ENCODE measurements at places on chromosomes 2 and 18. TPM values are rescaled to one million over a fixed set of nuclear protein-coding genes. Genes with fewer than 3 reads are reported as not detected.

MAL gene
- 15.8 TPM for total RNA-seq

GRCh38 chr2:219476652-219477151 lies 22.0 kb upstream of the GMPPA start:
- DNase-seq: no peak

FBXO48 gene
- not detected for total RNA-seq

GRCh38 chr2:210687786-210688470 lies 131.5 kb downstream of the CPS1 start:
- DNase-seq: no peak

GRCh38 chr2:50958504-50958903 lies 73.4 kb downstream of the NRXN1 start:
- no peak for DNase-seq

GRCh38 chr18:55372209-55372608 lies 215.8 kb downstream of the TCF4 start:
- no peak for DNase-seq

GRCh38 chr2:179900655-179901054 lies 39.2 kb upstream of the ZNF385B start:
- no peak for DNase-seq

FABP1 gene
- 347 TPM for total RNA-seq

GRCh38 chr2:100818003-100818605 lies 1.8 kb upstream of the NPAS2 start:
- no peak for DNase-seq

CCDC85A gene
- 3.7 TPM for total RNA-seq

GRCh38 chr2:112483042-112483473 lies 1.1 kb downstream of the TTL start:
- DNase-seq: peak; percentile 65

- DNase-seq: peak; percentile 69
Measured at GRCh38 chr2:108139521-108139920, 100.2 kb upstream of the SULT1C3 start.

GAL3ST2 gene
- not detected for total RNA-seq

GPR39 gene
- not detected for total RNA-seq

GALNT5 gene
- total RNA-seq: 2.2 TPM

NAT8 gene
- not detected for total RNA-seq

DNA sequence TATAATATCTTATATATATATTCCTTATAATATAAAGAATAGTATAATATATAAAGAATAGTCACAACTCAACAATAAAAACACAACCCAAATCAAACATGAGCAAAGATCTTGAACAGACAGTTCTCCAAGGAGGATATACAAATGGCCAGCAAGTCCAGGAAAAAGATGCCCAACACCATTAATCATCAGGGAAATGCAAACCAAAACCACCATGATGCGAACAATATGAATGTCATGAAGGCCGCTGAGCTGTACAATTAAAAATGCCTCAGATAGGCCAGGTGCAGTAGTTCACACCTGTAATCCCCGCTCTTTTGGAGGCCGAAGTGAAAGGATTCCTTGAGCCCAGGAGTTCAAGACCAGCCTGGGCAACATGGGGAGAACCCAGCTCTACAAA lies 58.9 kb downstream of the SLC35F5 start:
- no peak for DNase-seq

GRCh38 chr2:190682168-190682567 lies 33.3 kb downstream of the NAB1 start:
- DNase-seq: no peak

DNA sequence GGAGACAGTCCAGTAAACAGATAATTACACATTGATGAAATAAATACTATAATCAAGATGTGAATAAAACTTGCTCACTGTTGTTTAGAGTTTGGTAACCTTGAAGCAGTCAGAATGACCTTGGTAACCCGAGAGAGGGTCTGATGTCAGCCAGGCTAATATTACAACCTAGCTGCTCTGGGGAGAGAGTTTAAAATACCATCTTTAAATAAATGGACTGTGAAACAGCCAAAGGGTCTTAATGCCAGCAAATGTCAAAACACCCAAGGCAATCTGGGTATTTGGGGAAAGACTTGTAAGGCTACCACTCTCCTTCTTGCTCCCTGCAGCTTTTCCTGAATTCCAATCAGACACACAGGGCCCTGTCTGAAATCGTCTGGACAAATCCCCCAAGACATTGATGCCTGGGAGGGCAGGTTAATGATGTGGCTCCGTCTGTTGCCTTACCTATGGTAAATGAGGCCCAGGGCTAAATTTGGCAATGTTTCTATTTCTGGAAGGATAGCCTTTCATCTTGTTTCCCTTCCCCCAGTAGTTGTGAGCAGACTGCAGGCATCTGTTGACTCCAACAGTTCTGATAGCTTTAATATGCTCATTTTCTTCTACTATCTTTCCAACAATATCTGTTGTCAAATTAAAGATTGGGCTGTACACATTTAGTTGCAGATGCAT lies 43.0 kb upstream of the ITGB6 start:
- no peak for DNase-seq

GRCh38 chr2:46796843-46797625 lies 118.6 kb downstream of the MCFD2 start:
- no peak for DNase-seq

- no peak for DNase-seq
Measured at GRCh38 chr2:199409759-199410529, 47.8 kb downstream of the SATB2 start.

GRCh38 chr2:99550368-99550767 lies 60.6 kb upstream of the REV1 start:
- no peak for DNase-seq

DNA sequence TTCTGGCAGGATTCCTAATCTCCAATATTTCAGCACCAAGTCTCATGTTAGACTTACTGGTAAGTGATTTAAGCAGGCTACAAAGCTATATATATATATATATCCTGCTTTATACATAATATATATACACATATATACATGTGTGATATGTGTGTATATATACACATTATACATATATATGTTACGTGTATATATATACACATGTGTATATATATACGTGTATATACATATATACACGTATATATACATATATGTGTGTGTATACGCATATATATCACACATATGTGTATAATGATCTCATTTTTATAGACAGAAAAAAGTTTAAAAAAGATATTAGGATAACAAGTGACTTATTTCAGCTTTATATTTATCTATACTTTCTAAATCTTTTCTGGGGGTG lies 41.6 kb downstream of the MEMO1 start:
- no peak for DNase-seq

DNA sequence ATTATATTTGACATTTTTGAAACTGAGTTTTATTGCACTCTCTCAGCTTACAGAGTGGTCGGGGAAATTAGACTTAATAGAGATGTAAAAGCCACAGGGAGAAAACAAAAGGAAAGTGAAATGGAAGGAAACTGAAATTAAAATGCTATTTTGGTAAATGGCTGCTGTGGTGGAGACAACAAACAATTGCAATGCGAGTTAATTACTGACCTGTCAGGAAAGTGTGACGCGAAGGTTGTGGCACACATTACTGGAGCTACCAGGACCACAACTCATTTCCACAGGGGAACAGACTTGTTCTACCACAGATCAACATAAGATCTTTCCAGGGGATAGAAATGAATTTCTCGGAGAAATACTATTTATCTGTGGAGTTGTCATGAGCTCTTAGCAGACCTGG lies 19.5 kb downstream of the ARHGAP15 start:
- DNase-seq: no peak

DNA sequence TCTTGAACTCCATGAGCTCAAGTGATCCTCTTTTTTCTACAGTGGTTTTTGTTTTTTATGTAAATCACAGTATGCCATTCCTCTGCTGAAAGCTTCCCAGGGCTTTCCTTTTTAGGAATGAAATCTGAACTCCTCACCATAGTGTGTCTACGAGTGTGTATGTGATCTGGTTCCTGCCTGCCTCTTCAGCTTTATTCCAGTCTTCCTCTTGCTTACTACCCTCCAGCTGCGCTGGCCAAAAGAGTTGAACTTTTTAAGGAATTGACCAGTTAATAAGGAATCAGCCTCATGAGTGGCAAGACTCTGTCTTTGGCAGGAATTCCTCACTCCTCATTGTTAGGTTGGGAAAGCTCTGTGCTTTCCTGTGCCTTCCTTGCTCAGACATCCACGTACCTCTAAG lies 4.0 kb downstream of the CCT7 start:
- DNase-seq: no peak

ANAPC1 gene
- 69.4 TPM for total RNA-seq

OTOS gene
- total RNA-seq: not detected

CENPA gene
- total RNA-seq: not detected

GPR35 gene
- 68.9 TPM for total RNA-seq

GRCh38 chr2:132676999-132677398 lies 7.0 kb upstream of the LYPD1 start:
- DNase-seq: no peak

GRCh38 chr2:217064234-217065011 lies 204.6 kb upstream of the TNP1 start:
- DNase-seq: no peak

GRCh38 chr2:97699765-97700444 lies 13.5 kb upstream of the ZAP70 start:
- DNase-seq: peak; percentile 57

DNA sequence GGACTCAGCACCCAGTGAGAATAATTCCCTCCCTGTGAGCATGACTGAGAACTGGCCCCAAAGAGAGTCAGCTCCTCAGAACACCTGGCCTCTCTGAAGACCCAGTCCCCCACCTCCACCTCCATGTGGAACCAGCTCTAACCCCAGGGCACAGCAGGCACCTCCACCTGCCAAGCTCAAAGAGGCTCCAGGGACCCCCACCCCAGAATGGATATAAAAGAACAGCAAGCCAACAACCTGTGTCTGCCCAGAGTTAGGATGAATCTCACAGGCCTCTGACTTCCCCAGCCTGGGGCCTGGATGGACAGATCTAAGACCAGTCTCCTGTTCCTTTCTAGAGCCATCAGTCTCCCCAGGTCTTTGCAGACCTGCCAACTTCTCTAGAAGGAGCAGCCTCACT lies 498.5 kb downstream of the EIPR1 start:
- DNase-seq: no peak

DNA sequence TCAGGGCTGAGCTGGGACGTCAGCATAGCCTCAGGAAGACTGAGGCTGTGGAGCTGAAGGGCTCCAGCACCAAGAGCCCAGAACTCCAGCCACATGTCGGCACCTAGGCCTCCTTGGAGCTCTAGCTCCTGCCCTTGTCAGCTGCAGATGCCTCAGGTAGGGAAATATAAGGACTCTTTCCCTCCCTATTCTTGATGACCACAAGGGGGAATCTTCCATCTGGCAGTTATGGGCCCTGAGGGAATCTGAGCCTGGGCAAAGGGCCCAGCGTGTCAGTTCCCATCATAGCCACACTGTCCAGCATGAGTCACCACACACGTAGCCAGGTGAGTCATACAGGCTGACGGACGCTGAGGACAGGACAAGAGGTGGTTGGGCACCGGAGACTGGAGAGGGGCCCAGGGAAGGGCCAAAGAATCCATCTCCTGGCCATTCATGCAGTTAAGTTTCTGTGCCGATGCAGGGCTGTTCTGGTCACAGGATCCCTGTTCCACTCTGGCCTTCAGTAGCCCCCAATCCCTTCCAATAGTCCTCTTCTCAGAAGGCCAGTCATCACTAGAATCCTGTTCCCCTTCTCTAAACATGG lies 1.8 kb downstream of the MPV17 start:
- DNase-seq: peak; percentile 64

SCN1A gene
- under 0.01 TPM for total RNA-seq

- no peak for DNase-seq
Measured at GRCh38 chr18:37471637-37472036, 94.0 kb downstream of the CELF4 start.

CEP68 gene
- total RNA-seq: 25.8 TPM

Data from stomach (tissue), 19 donors.